CD4-positive, alpha-beta T cell (primary cell): ENCODE measurements at places on chromosomes 4 and X. TPM values are rescaled to one million over a fixed set of nuclear protein-coding genes. Genes with fewer than 3 reads are reported as not detected.

The CLGN gene
- not detected for total RNA-seq

The ETDB gene
- total RNA-seq: not detected

- H3K4me3 ChIP-seq: no peak overlapping the region
- H3K4me1 ChIP-seq: no peaks in the 10 kb centered on the region
- H3K27me3 ChIP-seq: no peaks in the 10 kb centered on the region
Observed at GRCh38 chrX:118464501-118464900, 31.1 kb upstream of the DOCK11 start.

DNA sequence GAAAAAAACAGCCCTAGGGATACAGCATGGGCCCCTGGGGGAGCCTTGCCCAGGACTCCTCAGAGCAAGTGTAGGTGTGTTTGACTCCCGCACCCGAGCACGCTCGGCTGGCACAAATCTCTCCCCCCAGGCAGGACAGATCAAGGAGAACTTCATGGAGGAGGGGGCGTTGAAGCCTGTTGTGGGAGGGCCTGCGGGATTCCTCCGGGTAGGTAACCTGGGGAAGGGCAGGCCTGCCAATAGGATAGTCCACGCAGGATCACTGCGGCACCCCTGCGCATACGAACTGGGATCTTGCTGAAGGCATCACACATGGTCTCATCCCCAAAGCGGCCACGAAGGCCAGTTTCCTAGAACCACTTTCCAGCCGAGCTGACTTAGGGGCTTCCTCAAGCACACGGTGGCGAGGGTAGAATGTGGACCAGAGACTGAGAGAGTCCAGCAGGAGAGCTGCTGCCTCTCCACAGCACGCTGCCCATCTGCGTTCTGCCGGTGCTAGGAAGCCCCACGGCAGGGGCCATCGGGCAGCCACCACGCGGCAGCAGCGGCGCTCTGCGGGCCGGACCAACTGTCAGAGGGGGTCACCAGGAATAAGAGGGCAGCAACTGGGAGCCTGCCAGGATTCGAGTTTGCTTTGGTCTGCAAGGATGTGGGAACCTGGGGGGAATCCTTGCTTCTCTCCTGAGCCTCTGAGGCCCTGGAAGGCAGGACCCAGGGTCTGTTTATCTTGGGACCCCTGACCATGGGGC lies 56.8 kb downstream of the WFS1 start:
- DNase-seq: no peak
- peaks cover 18% of the 10 kb centered on the region for H3K27me3 ChIP-seq
- no peak overlapping the region for H3K27ac ChIP-seq
- peaks cover 2% of the 10 kb centered on the region for H3K4me1 ChIP-seq

GRCh38 chr4:32560306-32560705 lies 1840.1 kb downstream of the PCDH7 start:
- no peak for DNase-seq
- H3K27ac ChIP-seq: no peak overlapping the region
- no peak overlapping the region for H3K4me3 ChIP-seq
- H3K4me1 ChIP-seq: no peaks in the 10 kb centered on the region
- H3K36me3 ChIP-seq: no peaks in the 10 kb centered on the region

GRCh38 chrX:1877780-1878179 lies 262.9 kb downstream of the ASMT start:
- no peak overlapping the region for H3K4me3 ChIP-seq
- no peaks in the 10 kb centered on the region for H3K36me3 ChIP-seq
- H3K27me3 ChIP-seq: no peaks in the 10 kb centered on the region
- H3K27ac ChIP-seq: no peak overlapping the region
- H3K4me1 ChIP-seq: no peaks in the 10 kb centered on the region

DNA sequence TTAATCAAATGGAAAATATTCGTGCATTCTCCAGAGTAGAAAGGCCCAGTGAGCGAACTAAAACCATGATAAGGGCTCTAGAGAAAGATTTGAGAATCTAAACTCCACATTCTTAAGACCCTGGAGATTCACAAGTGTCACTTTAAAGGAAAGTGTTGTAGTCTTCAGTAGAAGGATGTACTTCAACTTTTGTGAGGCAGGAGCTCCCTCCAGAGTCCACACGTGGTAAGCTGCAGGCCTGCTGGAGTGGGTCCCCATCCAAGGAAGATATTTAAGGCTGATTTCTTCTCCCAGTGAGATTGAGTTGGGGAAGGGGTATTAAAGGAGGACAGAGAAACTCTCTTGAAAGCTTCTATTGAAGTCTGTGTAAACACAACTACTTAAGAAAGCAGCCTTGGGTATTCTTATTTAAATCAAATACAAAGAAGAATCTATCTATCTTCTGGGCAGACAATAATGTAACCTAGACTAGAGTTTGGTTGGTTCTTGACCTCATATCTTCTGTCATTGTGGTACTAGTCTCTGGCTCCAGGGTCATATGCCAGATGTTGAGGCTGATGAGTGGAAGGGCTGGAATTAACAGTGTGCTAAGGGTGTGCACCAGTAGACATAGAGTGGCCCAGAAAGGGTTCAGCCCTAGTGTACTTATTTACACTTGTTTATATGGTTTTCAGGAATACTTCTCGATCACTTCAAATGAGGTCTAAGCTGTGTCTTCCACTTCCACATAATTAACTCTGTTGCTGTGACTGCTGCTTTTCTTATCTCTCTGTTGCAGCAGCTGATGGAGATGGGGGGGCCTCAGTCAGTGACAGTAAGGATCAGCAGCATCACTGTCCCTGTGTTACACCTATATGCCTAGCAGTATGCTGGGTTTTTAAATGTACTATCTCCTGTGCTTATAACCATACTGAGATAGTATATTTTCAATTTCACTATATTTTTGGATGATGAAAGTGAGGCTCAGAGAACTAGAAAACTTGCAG lies 76.1 kb downstream of the HMGB2 start:
- no peaks in the 10 kb centered on the region for H3K4me1 ChIP-seq
- H3K27me3 ChIP-seq: no peaks in the 10 kb centered on the region

DNA sequence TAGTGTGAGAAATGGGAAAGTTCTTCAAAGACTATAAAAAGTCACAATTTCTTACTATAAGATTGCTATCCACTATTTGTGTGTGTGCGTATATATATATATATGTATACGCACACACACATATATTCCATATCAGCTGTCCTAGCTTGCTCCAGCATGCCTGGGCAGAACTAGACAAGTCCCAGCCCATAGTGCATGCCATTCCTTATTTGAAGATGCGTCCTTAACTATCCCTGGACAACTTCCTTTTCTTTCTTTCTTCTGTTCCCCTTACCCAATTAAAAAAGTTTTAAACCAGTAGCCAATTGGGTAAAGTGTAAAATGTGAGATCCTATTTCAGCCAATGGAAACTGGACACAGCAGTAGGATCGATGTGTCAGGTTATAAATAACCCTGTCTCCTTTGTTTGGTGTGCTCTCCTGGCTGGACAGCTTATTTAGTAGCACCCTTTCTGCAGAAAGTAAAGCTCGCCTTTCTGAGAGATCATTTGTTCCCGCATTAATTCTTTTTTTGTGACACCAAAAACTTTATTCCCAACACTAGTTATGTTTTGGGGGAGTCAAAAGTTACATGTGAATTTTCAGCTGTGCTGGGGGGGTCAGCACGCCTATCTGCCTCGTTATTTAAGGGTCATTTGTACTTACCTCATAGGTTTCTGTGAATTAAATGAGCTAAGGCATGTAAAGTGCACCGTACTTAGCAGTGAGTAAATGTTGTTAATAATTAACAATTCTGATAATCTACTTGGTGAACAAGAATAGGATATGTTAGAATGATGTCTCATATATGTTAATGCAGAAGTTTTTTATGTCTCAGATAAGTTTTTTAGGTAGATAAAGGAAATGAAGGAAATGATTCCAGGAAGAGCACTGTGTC lies 40.9 kb downstream of the KDM6A start:
- no peaks in the 10 kb centered on the region for H3K36me3 ChIP-seq
- H3K4me1 ChIP-seq: peaks cover 14% of the 10 kb centered on the region

DNA sequence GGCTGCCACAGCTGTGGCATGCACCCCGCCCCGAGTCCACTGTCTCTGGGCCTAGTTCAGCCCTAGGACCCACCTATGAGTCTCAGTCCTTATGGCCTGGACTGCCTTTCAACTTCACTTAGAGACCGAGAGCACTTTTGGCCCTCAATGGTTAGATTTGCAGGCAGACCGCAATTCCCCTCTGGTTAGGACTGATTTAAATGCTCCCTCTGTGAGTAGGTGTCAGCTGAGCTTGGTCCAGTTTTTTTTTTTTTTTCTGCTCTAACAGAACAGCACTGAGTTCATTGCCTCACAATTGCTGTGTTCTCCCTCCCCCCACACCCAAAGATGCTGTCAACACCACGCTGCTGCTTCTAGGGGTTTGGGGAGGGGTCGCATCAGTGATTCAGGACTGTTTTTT lies 143.2 kb downstream of the BMP15 start:
- no peak for DNase-seq
- no peaks in the 10 kb centered on the region for H3K4me1 ChIP-seq
- no peaks in the 10 kb centered on the region for H3K27me3 ChIP-seq
- no peak overlapping the region for H3K4me3 ChIP-seq
- no peak overlapping the region for H3K27ac ChIP-seq
- no peaks in the 10 kb centered on the region for H3K36me3 ChIP-seq

- H3K27ac ChIP-seq: no peak overlapping the region
- H3K4me1 ChIP-seq: no peaks in the 10 kb centered on the region
Observed at GRCh38 chrX:144616317-144616716, 631.0 kb upstream of the SPANXN1 start.

DNA sequence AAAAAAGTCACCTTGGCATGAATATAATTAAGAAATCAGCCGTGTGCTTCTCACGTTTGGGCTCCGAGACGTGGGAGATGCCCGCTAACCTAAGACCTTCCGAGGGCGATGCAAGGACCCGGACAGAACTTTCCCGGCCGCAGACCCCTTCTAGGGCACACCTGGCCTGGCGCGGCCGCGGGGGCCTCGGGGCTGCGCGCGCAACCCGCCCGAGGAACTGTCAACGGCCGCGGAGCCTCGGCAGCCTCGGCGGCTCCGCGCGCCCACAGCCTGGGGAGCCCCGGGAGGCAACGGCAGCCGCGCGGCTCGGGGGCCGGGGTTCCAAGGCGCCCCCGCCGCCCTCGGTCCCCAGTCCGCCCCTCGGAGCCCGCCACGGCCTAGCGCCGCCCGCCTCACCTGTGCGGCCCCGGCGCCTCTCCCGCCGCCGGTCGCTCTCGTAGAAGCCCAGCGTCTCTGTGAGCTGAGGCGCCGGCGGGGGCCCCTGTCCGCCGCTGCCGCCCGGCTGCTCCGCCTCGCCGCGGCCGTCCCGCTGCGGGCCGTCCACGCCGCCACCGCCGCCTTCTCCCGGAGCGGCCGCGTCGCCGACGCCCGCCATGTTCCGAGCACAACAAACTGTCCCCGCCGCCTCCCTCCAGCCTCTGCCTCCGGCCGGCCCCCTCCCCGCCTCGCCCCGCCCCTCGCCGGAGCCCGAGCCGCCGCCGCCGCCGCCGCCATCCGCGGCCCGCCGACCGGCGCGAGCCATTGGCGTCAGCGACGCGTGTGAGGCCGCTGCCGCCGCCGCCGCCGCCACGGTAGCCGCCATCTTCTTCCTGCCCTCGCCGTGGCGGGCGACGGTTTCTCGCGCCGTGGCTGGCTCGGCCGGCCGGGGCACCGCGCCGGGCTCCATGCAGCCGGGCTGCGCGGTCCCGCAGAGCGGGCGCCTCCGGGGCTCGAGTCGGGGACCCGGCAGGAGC lies at the start of gene TAPT1:
TSS of gene TAPT1 (minus strand) at position 609 of the 953 bp plus-strand sequence. CDS start at position 595, 14 bp downstream.
- H3K27ac ChIP-seq: peak within 1 kb of the TSS; percentile 73
- peak within 1 kb of the TSS; percentile 80 for H3K4me3 ChIP-seq
- no peaks in the 10 kb centered on the region for H3K36me3 ChIP-seq

DNA sequence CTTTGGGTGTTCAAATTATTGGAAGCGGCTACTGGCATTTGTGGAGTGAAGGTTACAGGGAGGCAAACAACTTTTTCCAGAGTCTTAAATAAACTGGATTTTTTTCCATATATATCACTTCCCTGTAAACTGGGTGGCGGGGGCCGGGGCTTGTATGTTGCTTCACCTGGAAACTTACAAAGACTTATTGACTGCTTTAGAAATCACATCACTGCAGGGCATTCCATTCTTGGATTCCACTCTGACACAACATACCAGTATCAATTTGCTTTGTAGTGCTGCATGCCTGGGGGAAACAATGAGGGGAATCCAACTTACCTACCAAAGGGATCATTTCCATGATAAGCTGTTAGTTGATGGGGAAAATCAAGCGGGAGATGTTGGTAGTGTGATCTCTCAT lies 21.7 kb upstream of the FAM156A start:
- H3K4me1 ChIP-seq: no peaks in the 10 kb centered on the region
- DNase-seq: no peak
- no peaks in the 10 kb centered on the region for H3K36me3 ChIP-seq

The CFAP99 gene
- 0.17 TPM for total RNA-seq

- H3K27ac ChIP-seq: no peak overlapping the region
- H3K4me1 ChIP-seq: peaks cover 6% of the 10 kb centered on the region
- H3K27me3 ChIP-seq: no peaks in the 10 kb centered on the region
- no peak for DNase-seq
- no peaks in the 10 kb centered on the region for H3K36me3 ChIP-seq
- H3K4me3 ChIP-seq: peak overlapping the region; percentile 69
Observed at GRCh38 chrX:129522184-129523078, 859 bp downstream of the SMARCA1 start.

GRCh38 chrX:81241753-81242152 lies 39.9 kb downstream of the SH3BGRL start:
- DNase-seq: no peak
- no peaks in the 10 kb centered on the region for H3K27me3 ChIP-seq
- H3K27ac ChIP-seq: no peak overlapping the region
- no peaks in the 10 kb centered on the region for H3K4me1 ChIP-seq

DNA sequence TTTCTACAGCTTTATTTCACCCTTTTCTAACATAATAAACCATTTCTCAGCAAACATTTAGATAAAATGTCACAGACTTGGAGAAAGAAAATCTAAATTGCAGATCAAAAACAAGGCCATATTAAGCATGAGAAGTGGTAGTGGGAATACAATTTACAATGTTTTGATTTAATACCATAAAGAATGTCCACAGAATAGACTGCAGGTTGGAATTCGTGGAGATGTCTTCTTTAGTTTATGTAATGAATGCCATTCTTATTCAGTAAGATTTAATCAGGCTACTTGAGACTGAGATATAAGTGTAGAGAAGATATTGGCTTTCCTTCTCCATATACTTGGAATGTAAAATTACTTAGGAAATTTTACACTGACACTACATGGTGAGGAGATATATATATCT lies 91.9 kb upstream of the ZFP42 start:
- no peak overlapping the region for H3K4me3 ChIP-seq
- DNase-seq: no peak
- H3K27me3 ChIP-seq: no peaks in the 10 kb centered on the region
- no peaks in the 10 kb centered on the region for H3K4me1 ChIP-seq
- no peak overlapping the region for H3K27ac ChIP-seq

The S100G gene
- not detected for total RNA-seq
